NCI-H460 (cell line): ENCODE measurements at places on chromosomes 3 and 15. TPM values are rescaled to one million over a fixed set of nuclear protein-coding genes. Genes with fewer than 3 reads are reported as not detected.

DNA sequence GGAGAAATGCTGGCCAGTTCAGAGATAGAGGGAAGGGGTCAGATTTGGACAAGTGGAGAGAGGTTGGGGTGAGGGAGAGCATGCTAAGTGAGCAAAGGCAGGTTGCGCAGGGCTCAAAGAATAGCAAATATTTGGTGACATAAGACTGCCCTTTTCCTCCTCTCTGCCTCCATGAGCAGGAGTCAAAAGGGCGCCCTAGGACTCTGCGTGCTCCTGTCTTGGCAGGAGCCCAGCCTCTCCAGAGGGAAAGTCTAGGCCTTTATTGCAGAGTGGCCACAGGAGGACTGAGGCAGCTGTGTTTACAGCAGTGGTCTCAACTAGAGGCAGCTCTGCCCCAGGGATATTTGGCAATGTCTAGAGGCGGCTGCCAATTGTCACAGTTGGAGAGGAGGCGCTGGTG, 165.6 kb downstream of the FAM43A start:
- no peak for DNase-seq

DNA sequence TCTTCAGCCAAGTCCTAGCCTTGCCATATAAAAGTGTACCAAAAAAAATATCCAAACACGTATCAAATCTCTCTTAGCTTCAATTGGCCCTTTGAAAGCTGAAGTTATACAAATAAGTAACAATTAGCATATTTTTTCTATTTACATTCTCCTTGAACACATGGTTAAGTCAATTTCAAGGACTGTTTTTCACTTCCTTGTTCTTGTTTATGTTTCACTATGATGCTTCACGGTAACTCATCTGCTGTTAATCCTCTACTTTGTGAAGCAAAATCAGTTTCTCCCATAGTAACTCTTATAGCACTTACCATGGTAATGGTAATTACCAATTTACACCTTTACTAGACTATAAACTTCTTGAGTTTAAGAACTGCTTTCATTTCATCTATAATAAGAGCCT, 10.6 kb upstream of the SPRED1 start:
- DNase-seq: no peak

- no peak for DNase-seq
Measured at GRCh38 chr3:23489300-23490158, 286.4 kb downstream of the UBE2E2 start.

GRCh38 chr3:131349946-131350347, 31.6 kb upstream of the NUDT16 start:
- peak; percentile 40 for DNase-seq

DNA sequence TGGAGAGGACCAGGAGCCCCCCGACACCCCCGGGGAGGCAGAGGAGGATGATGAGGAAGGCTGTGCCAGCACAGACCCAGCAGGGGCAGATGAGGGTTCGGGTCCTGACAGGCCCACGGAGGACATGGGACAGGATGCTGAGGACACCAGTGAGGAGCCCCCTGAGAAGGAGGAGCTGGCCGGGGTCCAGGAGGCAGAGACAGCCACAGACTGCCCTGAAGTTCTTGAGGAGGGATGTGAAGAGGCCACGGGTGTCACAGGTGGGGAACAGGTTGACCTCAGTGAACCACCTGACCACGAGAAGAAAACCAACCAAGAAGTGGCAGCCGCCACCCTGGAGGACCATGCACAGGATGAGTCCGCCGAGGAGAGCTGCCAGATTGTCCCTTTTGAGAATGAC, 909 bp downstream of the FGD5 start:
- no peak for DNase-seq

DNA sequence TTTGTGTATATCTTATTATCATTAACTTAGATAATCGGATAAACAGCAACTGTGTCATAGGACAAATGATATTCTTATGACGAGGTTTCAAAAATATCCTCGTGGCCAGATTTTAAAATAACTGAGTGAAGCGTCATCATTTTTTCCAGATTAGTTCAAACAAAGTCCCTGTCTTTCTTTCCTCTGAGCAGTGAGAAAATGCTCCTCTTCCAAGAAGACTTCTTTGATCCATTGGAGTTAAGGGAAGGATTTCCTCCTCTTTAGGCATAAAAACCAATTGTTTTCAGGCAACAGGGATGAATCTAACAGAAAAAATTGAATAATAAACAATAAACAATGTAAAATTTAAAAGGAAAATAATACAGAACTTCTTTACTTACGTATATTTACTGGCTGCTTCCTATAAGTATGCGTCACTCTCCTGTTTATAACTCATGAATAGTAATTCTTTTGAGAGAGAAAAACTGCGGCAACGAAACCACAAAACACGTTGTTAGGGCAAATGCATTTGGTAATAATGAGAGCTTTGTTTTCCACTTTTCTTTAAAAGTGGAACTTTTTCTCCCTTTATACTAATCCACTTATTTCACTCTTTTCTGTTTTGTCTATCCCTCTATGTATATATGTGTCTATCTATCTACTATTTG, 419.4 kb upstream of the ONECUT1 start:
- no peak for DNase-seq

DNA sequence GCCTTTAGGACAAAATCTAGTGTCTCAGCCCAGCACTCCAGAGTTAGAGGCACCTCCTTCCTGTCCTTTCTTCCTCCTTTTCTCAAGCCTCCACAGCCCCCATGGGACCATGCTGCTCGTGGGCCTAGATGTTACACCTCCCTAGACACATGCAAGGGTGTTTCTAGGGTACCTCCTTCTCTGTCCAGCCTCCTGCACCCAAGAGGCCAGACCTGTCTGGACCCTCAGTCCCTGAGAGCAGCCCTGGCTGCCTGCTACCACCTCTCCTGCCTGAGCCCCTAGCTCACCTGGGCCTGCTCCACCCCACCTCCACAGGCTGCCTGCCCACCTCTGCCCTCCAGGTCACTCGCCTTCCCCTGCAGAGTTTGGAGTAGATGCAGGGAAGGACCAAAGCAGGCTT, 5.2 kb downstream of the LOXL1 start:
- DNase-seq: no peak

- no peak for DNase-seq
Measured at GRCh38 chr3:65484964-65485363, 553.8 kb downstream of the MAGI1 start.

- no peak for DNase-seq
Measured at GRCh38 chr3:123084738-123085237, 18.0 kb downstream of the PDIA5 start.

- DNase-seq: no peak
Measured at GRCh38 chr15:44286814-44287452, 1.6 kb upstream of the GOLM2 start.

- DNase-seq: no peak
Measured at GRCh38 chr15:68552344-68552743, 26.4 kb upstream of the CORO2B start.

DNA sequence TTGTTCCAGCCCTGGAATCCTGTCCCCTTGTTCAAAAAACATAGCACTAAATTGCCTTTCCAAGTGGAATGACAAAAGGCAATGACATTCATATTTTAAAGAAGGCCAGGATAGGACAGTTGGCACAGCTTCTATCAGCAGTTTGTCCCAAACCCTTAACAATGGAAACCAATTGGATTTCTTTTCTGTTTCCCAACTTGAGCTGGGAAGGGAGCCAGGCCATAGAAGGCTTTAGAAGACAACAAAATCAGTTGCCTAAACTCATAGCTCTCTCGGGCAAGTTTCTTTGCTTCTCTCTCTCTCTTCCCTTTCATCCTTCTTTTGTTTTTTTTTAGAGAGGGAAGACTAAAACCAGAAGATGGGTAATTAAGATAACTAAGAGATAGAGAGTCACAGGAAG, 227.7 kb upstream of the TPRG1 start:
- DNase-seq: no peak

GRCh38 chr3:150828261-150828660, 65.3 kb upstream of the SIAH2 start:
- no peak for DNase-seq

The EPHA3 gene
- total RNA-seq: 7.2 and 7.8 TPM in 2 replicates

The GPR87 gene
- not detected in 2 replicates for total RNA-seq

The CCDC13 gene
- total RNA-seq: 0.87 and 2.8 TPM in 2 replicates

The TMCO5A gene
- not detected in 2 replicates for total RNA-seq

The SCAMP2 gene
- 20.4 and 27.6 TPM in 2 replicates for total RNA-seq

The GOLGA8G gene
- not detected in 2 replicates for total RNA-seq

The USP50 gene
- total RNA-seq: not detected in 2 replicates

The ASB14 gene
- total RNA-seq: 0.05 TPM in 1 of 2 replicates, not detected in the other

The IL17RE gene
- total RNA-seq: 0.12 and 0.23 TPM in 2 replicates

The GALNT15 gene
- total RNA-seq: 0.07 and 0.09 TPM in 2 replicates

The FGF7 gene
- 0.20 and 1.1 TPM in 2 replicates for total RNA-seq

The SNAPC5 gene
- total RNA-seq: 57.1 and 59.1 TPM in 2 replicates
